Upper lobe of right lung (tissue), 1 donor: ENCODE measurements at places on chromosomes 12 and 14.

DNA sequence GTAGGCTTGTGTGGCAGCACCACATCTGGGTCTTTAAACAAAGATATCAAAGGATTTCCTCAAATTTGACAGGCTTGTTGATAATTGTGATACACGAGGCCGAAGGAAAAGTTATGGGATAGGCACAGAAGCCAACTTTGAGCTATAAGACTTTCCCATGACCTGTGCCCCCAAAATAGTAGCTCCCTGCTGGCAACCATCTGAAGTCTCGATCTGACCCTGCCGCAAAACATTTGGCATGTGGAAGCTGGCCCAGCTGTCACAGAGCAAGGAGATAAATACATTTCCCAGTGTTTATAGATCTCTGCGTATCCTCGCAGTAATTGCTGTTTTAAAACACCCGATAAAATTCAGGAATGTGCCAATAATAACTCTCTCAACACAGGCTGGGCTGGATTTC, 26.4 kb upstream of the RGS6 start:
- H3K27me3 ChIP-seq: no peaks in the 10 kb centered on the region
- no peak overlapping the region for H3K27ac ChIP-seq
- no peak overlapping the region for H3K4me3 ChIP-seq
- no peaks in the 10 kb centered on the region for H3K36me3 ChIP-seq

- H3K27ac ChIP-seq: no peak overlapping the region
- no peak overlapping the region for H3K4me3 ChIP-seq
- H3K36me3 ChIP-seq: no peaks in the 10 kb centered on the region
Observed at GRCh38 chr14:75306927-75307699, 28.5 kb downstream of the FOS start.

DNA sequence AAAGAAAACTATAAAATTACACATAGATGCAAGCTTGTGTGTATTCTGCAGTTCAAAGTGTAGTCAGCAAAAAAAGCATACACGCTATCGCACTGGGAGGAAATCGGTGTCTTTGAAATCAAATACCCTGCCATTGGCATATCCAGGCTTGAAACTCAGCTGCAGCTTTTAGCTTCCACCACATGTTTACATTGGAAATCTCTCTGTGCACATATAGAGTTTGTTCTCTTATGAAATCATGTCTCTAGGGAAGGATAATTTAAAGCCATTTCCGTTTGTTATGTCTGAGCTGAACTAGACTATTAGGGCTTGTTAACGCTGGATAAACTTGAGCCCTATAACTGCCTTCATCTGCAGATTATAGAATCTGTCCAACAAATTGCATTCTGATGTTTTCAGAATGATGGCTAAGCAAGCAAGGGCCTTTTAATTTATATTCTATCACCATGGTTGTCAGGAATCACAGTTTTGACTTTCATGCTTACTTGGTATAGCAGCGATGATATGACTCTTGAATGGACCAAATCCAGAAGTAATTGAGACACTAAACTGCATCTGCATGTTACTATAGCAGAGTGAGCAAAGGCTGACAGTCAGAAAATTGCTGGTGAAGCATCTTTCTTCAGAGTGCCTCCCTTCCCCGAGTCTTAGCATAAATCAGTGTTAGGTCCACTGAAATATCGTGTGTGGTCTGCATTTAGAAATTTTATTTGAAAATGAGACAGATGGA, 442.8 kb downstream of the ZFP36L1 start:
- no peaks in the 10 kb centered on the region for H3K27me3 ChIP-seq
- no peaks in the 10 kb centered on the region for H3K36me3 ChIP-seq
- DNase-seq: no peak

DNA sequence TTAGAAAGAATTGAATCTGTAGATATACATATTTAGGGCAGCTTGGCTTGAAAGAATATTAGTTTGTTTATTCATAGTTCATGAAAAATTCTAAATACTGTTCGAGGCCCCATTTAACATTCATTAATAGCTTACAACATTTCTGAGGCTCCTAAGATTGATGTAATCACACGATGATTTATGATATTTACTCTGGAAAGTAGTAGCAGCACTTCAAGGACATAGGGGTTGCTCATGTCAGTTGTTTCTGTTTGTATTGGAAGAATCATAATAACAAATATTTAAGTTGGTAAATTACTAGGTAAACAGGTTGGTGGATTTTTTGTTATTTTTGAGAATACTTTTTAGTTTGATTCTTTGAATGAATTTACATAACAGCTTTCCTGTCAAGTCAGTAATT, 30.4 kb downstream of the CAND1 start:
- H3K36me3 ChIP-seq: peaks cover 85% of the 10 kb centered on the region
- H3K27me3 ChIP-seq: no peaks in the 10 kb centered on the region
- no peaks in the 10 kb centered on the region for H3K4me1 ChIP-seq
- no peak overlapping the region for H3K27ac ChIP-seq

GRCh38 chr14:95545515-95546168, 10.8 kb downstream of the GLRX5 start:
- H3K27ac ChIP-seq: no peak overlapping the region
- H3K27me3 ChIP-seq: no peaks in the 10 kb centered on the region
- H3K4me1 ChIP-seq: no peaks in the 10 kb centered on the region
- peaks cover 12% of the 10 kb centered on the region for H3K36me3 ChIP-seq

DNA sequence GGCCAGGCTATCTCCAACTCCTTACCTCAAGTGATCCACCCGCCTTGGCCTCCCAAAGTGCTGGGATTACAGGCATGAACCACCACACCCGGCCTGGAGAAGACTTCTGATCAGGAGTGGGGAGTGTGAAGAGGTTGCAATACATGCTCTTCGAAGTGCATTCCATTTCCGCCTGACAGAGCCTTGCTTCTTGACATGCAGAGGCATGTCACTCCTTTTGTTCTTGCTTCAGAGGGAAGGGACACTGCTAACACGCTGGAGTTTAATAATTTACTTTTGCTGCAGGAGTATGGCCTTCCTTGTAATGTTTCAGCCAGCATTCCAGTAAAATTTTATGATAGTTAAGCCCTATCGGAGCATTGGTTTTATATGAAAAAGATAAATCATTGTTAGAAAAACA, 74.9 kb downstream of the SLC25A47 start:
- no peaks in the 10 kb centered on the region for H3K36me3 ChIP-seq
- no peak for DNase-seq
- H3K27me3 ChIP-seq: no peaks in the 10 kb centered on the region
- H3K4me3 ChIP-seq: no peak overlapping the region

DNA sequence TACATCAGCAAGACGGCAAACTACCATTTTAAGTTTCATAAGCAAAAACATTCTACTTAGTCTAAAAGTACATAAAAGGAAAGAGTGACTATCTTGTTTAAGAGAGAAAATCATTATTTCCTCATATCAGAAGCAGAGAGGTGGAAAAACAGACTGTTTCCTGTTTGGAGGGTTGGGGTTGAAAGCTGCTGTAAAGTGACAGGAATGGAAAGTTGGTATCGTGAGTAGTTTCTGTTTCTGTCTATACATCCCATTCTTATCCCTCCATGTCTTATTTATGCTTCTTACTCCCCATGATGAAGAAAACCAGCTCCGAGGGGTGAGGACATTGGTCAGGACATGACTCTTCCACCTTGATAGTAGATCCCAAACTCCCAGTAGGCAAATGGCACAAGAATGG, 216.5 kb downstream of the EGLN3 start:
- H3K36me3 ChIP-seq: no peaks in the 10 kb centered on the region
- H3K27me3 ChIP-seq: no peaks in the 10 kb centered on the region
- no peak overlapping the region for H3K4me3 ChIP-seq
- H3K4me1 ChIP-seq: no peaks in the 10 kb centered on the region
- no peak overlapping the region for H3K27ac ChIP-seq
